CD4-positive, alpha-beta T cell treated with Interleukin-2 at 100 ng/mL for 4 hours (primary cell): ENCODE measurements at places on chromosomes 13 and 19.

DNA sequence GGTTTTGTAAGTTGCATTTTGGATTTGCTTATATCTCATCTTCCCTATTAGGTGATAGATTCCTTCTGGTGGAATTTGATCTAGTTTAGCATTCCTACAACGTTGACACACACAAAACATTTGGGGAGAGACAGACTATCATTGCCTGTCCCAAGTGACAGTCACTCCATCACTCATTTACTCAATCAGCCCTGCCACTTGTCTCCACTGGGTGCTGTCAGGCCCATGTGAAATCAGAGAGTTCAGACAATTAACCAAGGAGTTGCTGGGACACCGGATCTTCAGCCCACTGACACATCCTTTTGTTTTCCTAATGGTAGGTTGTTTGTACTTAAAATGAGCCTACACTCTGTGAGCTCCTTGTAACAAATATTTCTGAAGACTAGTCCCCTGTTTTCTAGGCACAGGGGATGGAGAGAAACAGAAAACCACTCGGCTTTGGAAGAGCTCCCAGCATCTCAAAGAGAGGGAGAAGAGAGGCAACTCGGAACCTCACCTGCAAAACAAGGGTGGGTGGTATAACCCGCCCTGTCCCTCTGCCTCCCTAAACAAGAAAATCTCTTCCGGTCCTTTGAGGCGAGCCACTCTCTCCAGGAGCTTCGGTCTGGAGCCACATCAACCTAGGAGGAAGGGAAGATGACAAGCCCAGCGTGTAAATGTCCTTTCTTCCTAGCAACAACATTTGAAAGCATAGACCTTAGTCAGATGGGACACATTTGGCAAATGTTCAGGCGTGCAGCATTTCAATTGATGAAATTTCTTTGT is 440.9 kb upstream of the KLF12 start:
- DNase-seq: no peak

- DNase-seq: no peak
These were observed 109.4 kb downstream of the KCTD15 start for GRCh38 chr19:33905937-33906577.

DNA sequence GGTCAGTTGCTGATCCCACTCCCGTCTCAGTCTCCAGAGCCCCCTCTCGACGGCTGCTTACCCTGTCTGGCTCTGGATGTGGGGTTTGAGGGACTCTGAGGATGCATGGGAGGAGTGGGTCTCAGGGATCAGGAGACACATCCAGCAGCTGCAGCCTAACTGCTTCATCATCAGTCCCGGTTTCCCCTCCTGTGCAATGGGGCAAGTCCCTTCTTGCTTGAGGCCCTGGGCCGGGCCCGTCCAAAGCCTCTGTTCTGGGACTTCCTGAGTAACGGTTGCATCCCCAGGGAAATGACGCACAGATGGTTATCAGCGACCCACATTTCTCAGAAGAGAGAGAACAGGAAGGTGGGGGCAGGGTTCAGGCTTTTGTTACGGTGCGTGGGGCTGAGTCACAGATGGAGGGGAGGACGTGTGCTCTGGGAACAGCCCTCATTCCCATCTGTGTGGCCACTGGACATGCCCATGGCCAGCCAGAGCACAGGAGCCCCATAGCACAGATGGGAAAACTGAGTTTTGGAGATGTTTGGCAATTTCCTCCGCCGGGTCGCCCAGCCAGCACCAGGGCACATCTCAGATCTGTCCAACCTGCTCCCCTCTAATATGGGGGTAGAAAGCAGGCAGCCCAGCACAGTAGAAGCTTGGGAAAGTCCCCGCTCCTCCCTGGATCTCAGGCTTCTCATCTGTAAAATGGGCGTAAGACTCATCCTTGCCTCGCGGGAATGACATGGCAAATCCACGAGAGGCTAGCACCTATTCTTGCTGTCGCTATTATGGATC is 19.3 kb downstream of the GNA15 start:
- DNase-seq: peak; percentile 88

DNA sequence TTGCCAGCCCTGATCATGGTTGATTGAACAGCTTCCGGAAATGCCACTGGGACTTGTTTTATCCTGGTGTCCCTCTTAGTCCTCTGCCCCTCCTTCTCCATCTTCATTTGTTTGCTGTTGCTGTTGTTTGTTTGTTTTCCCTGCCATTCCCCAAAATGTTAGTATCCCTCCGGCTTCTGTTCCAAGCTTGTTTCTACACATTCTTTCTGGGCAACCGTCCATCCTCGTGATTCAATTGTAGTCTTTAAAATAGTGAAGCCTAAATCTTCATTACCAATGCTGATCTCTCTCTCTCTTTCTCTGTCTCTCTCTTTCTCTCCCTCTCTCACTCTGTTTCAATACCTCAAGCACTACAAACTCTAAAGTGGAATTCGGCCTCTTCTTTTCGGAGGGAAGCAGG is 649.3 kb upstream of the ARGLU1 start:
- DNase-seq: no peak

- DNase-seq: peak; percentile 37
These were observed 787 bp downstream of the ZNF580 start for GRCh38 chr19:55641426-55642152.

DNA sequence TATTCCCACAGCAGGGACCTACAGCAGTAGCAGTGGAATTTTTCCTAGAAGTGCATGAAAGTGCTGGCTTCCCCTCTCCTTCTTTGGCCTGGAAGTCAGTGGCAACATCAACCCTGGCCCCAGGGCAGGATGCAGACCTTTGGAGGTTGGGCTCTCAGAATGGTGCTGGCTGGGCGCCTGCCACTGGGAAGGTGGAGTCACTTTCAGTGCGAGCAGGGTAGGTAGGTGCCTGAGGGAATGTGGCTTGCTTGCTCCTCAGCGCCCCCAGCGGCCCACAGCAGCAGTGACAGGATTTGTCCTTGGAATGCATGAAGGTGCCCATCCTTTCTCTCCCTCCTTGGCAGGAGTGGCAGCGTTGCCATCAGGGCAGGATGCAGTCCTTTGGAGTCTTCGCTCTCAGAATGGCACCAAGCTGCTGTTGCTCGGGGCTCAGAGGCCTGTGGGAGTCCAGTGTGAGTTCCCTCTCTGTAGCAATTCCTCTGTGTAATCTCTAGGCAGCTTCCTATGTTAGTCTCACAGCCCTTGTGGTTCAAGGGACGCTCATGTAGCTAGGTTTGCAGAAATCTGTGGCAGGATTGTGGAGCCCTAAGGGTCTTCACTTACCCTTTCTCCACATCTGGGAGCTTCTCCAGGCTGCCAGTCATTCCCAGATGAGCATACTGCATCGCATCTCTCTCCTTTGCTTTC is 354.4 kb upstream of the DACH1 start:
- no peak for DNase-seq

DNA sequence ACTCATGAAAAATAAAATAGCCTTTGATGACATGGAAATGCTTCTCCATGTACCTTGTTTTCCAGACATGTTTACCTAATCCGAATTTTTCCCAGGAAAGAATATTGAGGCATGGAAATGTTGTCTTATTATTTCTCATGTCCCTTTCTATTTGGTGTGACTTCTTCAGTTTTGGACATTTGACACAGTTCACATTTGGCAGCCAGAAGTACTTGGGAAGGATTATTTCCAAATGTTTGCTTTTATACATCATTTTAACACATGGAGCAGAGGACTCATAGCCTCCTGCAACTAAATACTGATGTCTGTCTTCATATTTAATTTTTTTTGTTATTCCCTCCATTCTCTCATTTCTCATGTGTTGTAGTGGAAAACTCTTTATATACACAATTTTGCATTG is 94.3 kb downstream of the POSTN start:
- DNase-seq: no peak
